Fibroblast of the aortic adventitia (primary cell): ENCODE measurements at places on chromosomes 5 and 9. TPM values are rescaled to one million over a fixed set of nuclear protein-coding genes. Genes with fewer than 3 reads are reported as not detected.
A peak's percentile ranks its signal among the peaks of the same experiment; 100 is the strongest.

PDE8B gene
- total RNA-seq, result not detected in 2 replicates

GRCh38 chr5:179343021-179343718 lies 2.1 kb downstream of the ADAMTS2 start:
- DNase-seq, result peak; percentile 15

- no peak for DNase-seq
These were observed 125.9 kb downstream of the APBA1 start for GRCh38 chr9:69546265-69546664.

MTRR gene
- total RNA-seq, result 21.6 and 40.3 TPM in 2 replicates

DNA sequence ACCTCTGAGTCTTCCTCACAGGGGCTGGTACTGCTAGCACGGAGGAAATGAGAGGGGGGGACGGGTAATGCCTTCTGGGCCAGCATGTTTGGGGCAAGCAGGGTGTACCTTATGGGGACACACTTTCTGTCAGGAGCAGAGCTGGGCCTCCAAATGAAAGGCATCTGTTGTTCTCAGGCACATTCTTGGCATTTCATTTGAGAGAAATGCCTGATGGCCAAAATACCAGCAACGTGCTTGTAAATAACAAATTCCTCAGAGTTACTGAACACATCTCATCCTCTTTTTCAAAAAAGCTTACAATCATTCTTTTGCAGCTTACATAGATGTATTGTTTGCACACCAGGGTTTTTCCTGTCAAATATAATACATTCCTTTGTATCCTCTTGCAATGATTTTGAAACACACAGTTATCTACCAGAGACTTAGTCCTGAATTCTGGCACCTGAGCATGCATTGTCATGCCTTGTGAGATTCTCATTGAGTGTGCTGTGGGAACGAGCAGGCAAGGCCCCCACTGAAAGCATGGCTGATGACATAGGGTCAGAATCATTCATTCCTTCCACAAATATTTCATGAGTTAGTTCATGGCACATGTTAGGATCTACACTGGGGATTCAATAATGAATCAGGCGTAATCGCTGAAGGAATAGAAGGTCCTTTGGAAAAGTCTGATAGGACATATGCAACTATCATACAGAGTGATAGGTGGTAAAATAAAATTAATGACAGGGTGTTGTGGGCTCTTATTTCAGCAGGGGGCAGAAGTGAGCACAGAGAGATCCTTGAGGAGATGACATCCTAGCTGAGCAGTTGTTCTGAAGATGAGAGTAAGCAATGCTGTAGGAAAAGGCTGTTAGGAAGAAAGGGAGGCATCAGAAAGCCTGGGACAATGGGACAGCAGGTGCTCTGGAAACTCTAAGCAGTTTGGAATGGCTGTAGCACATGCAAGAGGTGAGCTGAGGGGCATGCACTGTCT lies 260.9 kb upstream of the TUT7 start:
- DNase-seq, result peak; percentile 88
